ENCODE measurements at places on chromosomes 11 and 22. TPM values are rescaled to one million over a fixed set of nuclear protein-coding genes. Genes with fewer than 3 reads are reported as not detected.

The MS4A7 gene
- not detected for total RNA-seq

DNA sequence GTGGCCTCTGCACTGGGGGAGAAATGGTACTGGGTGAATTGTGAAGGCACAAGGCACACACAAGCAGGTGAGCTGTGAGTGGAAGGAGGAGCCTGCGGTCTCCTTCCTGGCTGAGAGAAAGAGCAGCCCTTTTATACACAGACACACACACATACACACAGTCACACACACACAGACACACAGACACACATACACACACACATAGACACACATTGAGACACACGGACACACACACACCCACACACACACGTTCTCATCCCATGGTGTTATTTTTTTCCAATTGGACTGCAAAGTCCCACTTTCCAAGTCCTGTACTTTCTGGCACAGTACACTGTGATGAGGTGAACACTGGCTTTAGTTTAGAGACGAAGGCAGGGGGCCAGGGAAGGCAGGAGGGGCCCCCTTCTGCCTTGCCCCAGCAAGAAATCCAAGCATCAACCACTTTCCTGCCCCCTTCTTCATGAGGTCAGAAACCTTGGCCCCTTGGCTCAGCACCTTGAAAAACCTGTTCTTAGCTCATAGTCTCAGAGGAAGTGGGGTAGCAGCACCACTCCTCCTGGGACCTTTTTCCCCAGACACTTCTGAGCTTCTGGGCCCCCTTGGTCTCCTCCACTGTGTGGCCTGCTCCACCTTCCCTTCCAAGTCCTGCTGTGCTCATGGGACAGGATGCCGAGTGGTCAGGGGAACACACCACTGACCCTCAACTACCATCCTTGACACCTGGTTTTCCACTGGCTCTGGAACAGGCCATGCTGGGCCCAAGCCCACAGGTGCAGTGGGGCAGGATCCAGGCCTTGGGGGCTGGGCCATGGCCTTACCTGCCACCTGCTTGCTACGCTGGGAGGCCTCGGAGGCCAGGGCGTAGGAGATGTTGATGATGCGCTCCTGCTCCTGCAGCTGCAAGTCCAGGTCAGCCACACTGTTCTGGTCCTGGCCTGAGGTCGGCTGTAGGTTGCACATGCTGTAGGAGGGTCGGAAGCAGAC, 43.8 kb downstream of the C11orf58 start:
- DNase-seq, result no peak

DNA sequence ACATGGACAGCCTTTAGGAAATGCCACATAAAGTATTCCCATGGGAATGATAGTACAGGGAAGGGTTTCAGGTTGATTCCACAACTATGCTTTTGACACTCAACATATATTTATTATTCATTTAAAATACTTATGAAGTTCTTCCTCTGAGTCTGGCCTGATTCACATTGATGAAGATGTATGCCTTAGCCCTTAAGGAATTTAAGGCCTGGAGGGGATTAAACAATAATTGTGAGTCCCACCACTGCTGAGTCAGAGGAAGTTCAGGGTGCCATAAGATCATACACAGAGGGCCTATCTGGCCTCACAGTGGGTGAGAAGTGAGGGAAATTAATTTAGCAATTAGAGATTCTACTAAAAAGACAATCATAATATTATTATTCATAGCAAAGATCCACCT, 161.1 kb upstream of the SNX19 start:
- DNase-seq, result no peak

- no peak for DNase-seq
Observed at GRCh38 chr22:28254396-28254795, 335.3 kb upstream of the PITPNB start.

GRCh38 chr11:134425816-134426536, 13.9 kb upstream of the B3GAT1 start:
- DNase-seq, result no peak

- DNase-seq, result no peak
Observed at GRCh38 chr11:116073854-116074837, 569.9 kb upstream of the CADM1 start.

The APOBEC3H gene
- not detected for total RNA-seq

GRCh38 chr11:46659908-46660307, 40.5 kb downstream of the ARHGAP1 start:
- DNase-seq, result peak; percentile 85

DNA sequence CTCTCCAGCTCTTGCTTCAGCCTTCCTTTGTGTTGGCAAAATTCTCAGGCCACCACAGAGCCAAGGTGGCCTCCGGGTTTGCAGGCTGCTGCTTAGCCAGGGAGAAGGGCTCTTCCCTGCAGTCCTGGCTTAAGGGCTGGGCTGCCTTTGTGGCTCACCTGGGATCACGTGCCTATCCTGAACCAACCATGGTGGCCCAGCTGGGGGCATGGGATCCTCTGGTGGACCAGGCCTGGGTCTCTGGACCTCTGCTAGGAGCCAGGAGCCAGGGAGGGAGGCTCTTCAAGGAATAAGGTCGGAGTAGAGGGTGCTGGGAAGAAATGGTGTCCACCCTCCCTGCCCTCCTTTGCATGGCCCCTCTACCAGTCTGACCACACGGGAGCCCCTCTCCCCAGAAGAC, 43.9 kb downstream of the CACNA1I start:
- no peak for DNase-seq

- no peak for DNase-seq
Observed at GRCh38 chr22:48097723-48098122, 1335.3 kb downstream of the TBC1D22A start.

The SYT13 gene
- total RNA-seq, result not detected

The MIF gene
- 161 TPM for total RNA-seq

- no peak for DNase-seq
Observed at GRCh38 chr22:49944399-49944891, 16.1 kb upstream of the PIM3 start.

The MS4A8 gene
- not detected for total RNA-seq

- DNase-seq, result no peak
Observed at GRCh38 chr11:126391286-126391954, 35.9 kb downstream of the ST3GAL4 start.

The GDPD4 gene
- total RNA-seq, result 0.64 TPM

- no peak for DNase-seq
Observed at GRCh38 chr22:50490531-50491308, 4.1 kb downstream of the MIOX start.

DNA sequence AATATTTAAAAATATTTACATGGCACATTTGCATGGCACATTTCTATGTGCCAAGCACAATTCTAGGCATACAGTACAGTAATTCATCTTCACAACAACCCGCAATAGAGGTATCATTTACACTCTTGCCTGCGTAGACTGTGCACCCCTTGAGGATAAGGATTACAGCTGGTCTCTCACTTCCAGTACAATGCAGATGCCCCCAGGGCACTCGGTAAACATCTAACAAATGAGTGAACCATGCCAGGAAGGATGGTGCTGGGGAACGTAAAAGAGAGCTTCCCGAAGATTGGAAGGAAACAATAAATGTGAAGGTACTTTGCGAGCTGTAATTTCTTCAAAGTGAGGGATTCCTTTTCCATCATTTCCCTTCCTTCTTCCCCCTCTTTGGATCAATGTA, 1.3 kb downstream of the PRPF19 start:
- no peak for DNase-seq

The C11orf97 gene
- not detected for total RNA-seq

The FOLR1 gene
- not detected for total RNA-seq

- peak; percentile 42 for DNase-seq
Observed at GRCh38 chr22:31239771-31240370, 27.8 kb downstream of the LIMK2 start.

The CASP4 gene
- total RNA-seq, result 133 TPM

DNA sequence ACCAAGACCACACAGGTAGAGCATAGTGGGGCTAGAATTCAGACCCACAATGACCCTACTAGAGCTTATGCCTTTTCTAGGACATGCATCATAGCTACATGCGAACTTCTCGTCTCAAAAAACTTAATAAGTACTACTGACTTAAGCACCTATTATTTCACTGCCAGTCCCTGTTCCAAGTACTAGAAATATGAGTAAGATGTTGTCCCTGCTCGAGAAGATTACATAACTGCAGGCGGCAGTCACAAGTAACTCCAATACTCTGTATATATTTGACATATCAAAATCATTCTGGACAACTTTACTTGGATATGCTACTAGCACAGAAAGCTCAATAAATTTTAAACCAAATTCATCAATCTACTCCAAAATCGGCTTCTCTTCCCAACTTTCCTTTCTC, 235.0 kb downstream of the TTC28 start:
- no peak for DNase-seq

DNA sequence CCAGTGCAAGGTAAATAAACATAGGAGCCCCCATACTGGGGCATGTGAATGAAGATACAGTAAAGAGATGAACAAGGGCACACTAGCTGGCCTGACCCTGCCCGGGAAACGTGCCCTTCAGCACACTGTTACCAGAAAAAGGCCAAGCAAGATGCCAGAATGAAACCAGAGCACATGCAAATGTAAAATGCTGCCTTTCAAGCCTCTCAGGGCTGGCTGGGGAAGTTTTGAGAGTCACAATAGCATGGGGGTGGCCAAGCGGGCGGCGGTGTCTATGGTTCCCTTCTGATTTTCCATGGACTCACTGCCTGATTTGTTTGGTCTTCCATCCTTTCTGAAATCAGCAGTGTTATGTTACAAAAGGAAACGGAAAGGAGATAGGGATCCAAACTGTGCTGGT, 18.9 kb upstream of the SUSD2 start:
- DNase-seq, result no peak

- DNase-seq, result no peak
Observed at GRCh38 chr22:28118957-28119631, 200.0 kb upstream of the PITPNB start.

- peak; percentile 43 for DNase-seq
Observed at GRCh38 chr22:49768951-49769690, 58.6 kb downstream of the BRD1 start.

The TH gene
- not detected for total RNA-seq

DNA sequence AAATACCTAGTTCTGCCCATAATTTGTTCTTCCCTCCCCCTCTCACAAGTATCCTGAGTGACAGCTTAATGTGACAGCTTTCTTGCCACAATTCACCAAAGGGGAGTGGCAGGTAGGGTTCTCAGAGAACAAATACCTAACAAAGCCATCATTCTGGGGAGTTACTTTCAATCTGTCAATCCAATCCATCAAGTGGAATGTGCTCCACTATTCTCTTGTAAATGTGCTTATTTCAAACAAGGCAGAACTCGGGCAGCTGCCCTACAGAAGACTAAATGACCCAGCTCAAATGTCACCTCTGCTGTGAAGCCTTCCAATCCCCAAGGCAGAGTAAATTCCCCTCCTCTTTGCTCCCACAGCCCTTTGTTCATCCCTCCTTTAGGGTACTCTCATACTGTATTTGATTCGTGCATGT, 27.8 kb downstream of the LGR4 start:
- DNase-seq, result no peak

DNA sequence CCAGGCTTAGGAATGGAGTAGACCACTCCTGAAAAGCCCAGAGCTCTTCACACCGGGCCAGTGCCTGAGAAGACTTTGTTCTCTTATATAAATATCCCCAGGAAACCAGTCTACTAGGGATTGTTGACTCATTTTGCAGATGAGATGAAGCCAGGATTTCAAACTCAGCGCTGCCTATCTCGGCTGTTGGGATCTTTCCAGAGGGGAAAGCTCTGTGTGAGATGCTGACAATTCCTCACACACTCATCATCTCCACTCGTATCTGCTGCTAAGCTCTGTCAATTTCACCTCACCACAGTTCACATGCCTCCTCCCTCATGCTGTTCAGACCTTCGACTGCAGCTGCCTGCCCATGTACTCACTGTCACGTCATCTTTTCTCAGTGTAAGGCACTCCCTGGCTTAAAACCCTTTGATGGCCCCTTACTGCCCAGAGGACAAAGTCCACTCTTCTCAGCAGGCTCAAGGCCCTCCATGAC, 12.5 kb downstream of the USH1C start:
- no peak for DNase-seq

DNA sequence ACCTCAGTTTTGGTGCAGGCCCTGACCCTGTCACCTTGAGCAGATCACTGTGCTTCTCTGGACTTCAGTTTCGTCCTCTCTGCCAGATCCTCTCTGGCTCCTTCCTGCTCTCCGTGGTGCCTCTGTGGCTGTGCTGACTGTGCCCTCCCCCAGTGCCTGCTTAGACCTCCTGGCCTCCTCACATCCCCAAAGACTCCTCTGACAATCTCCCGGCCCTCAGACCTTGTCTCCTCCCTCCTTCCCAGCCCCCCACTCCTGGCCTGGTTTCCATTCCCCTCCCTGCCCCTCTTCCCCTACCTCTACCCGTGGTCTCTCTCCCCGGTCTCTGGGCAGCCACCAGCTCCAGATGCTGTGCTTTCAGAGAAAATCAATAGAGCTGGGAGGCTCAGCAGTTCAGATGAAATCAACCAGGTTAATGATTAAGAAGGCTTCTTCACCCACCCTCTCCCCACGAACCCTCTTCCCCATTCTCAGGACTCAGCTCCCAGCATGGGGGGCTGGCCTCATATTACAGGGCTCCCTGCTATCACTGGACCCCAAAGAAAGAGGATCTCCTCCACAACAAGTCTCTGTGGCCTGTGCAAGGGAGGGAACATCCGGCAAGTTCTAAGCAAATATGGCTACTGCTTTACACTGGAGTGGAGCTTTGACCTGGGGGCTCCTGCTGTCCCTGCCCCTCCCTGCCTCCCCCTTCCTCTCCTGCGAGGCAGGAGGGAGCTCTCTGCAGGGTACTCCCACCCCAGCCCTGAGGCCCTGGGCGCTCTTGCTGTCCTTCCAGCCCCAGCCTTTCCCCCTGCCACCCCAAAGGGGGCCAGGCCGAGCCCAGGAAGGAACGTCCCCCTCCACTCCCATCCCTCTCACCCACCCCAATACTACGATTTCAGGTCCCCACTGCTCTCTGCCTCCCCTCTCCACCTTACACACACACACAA, 8.5 kb downstream of the BACE1-AS start:
- DNase-seq, result no peak

DNA sequence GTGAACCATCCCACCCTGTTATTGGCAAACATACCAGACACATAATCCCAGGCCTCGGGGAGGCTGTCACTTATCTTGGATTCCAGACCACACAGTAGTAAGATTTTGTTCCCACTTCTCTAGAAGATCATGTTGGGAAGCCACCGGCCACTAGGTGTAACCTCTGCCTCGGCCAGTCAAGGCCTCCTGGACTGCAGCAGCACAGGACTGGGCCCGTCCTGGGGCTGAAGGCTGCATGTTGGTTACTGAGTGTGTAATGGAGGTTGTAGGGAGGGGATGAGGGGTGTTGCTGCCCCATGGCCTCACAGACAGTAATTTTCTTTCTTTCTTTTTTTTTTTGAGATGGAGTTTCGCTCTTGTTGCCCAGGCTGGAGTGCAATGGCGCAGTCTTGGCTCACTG, 92.4 kb upstream of the SYT13 start:
- DNase-seq, result no peak

DNA sequence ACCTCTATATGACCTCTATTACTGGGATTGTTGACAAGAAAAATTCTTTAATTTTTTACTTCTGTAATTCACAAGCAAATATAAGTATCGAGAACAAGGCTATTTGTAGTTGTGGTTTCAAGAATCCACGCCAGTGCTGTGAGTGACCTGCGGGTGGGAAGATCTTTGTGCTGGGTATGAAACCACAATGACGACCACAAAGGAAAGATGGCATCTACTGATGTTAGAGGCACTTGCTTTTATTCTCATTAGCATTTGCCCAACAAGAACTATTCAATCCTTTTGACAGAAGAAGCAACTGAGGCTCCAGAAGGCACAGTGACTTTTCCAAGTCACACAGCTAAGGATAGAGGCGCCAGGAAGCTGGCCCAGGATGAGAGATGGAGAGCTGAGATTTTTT, 1054.9 kb downstream of the TBC1D22A start:
- no peak for DNase-seq

The CARD16 gene
- 30.7 TPM for total RNA-seq

The ZP1 gene
- total RNA-seq, result not detected

The OR56B4 gene
- not detected for total RNA-seq

The LTBP3 gene
- total RNA-seq, result 24.2 TPM

- peak; percentile 55 for DNase-seq
Observed at GRCh38 chr11:2109541-2110019, 29.6 kb downstream of the IGF2 start.

The OR51B4 gene
- not detected for total RNA-seq

All from fibroblast of villous mesenchyme (primary cell).